ENCODE measurements at places on chromosomes 3 and 15.

GRCh38 chr3:35320646-35321407 is 318.5 kb upstream of the ARPP21 start:
- no peak for DNase-seq

- DNase-seq, result no peak
Observed at GRCh38 chr15:48823237-48823636, 12.4 kb upstream of the CEP152 start.

DNA sequence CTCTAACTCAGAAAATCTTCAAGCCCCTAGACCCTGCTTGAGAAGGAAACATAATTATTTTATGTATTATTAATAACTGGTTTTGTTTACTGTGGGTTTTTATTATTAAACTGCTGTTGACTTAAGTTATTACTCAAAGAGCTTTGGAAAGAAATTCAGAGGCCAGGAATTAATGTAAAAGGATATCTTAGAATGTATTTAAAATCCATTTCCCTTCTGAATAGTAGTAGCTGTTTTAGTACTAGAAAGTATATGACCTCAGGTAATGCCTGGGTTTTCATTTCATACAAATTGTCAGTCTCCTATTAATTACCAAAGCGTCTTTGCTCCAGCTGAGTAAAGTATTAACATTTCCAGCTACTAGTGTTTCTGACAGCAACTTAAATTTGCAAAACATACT is 223.1 kb downstream of the ITPR1 start:
- DNase-seq, result no peak

- no peak for DNase-seq
Observed at GRCh38 chr3:114973536-114973935, 173.6 kb downstream of the ZBTB20 start.
